ENCODE measurements at places on chromosomes 1 and 21. TPM values are rescaled to one million over a fixed set of nuclear protein-coding genes. Genes with fewer than 3 reads are reported as not detected.

The TMEM125 gene
- total RNA-seq, result 41.1 TPM

DNA sequence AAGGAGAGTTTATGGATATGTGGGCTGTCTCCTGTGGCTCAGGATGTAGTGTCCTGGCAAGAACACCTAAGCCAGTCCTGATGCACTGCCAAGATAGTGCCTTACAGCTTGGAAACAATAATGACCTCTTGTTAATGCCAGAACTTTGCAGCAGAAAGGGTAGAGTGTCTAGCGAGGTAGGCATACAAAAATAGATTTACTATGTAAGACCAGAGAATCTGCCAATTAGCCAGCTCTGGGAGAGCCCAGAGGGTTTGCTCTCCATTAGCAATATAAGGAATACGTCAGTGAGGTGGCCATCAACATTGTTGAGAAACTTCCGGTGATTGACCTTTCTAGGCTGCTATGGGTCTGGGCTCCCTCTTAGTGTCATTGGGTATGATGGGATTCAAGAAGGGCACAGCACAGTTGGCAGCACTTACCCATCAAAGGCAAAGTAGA lies 178.5 kb upstream of the GALNT2 start:
- no peak for DNase-seq

GRCh38 chr1:2497891-2498290 lies 21.8 kb downstream of the PLCH2 start:
- no peak for DNase-seq

GRCh38 chr1:224763126-224763775 lies 147.1 kb downstream of the CNIH3 start:
- no peak for DNase-seq

- no peak for DNase-seq
Measured at GRCh38 chr1:179369751-179370341, 4.1 kb downstream of the AXDND1 start.

DNA sequence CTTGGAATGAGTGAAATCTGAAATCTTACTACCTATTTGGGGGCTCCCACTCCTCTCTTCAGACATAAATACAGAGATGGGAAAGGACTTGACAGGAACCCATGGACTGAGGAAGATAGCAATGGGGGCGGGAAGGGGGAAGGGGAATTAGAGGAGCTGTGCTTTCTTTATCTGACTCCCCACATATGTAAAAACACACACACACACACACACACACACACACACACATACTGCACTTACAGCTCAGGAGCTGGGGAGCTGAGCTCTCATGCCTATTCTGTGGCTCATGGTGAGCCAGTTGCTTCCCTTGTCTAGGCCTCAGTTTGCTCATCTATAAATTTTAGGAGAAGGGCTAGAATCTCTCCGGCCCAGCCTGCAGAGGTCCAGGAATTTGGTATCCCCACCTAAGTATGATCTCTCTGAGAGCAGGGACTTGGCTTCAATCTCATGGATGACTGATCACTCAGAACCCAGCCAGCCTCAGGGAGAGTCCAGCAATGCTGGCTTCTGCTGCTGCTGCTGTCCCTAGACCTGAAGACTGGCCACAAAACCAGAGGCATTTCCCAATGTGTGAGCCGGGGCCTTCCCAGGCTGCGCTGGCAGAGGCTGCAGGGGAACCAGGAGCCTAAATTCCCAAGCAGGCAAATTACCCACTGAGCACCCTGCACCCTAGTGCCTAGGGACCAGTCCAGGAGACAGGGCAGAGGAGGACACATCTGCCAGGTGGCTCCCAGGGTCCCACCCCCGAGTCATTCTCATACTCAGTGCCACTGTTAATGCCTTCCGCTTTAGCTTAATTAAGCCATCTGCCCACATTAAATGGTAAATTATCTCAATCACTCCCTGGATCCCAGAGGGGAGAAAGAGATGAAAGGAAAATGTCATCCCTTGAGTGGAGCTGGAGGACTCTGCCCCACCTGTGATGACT lies 57.5 kb upstream of the RBM15 start:
- no peak for DNase-seq

DNA sequence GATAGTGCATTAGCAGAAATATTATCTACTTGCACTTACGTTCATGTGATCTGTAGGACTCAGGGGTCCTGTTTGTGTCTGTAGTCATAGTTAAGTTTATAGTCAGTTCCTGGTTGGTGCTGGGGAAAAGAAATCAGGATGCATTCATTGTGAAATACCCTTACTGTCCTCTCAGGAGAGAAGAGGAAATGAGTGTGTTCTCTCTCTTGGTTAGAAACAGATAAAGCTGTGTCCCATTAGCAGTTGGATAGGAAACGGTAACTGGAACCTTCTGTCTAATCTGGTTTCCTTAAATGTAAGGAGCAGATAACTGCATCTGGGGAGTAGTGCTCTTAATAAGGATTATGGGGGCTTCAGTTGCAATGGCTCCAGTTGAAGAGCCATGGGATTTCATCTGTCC lies 8.9 kb downstream of the SDCCAG8 start:
- DNase-seq, result no peak

GRCh38 chr21:32062591-32063227 lies 189.9 kb downstream of the HUNK start:
- no peak for DNase-seq

DNA sequence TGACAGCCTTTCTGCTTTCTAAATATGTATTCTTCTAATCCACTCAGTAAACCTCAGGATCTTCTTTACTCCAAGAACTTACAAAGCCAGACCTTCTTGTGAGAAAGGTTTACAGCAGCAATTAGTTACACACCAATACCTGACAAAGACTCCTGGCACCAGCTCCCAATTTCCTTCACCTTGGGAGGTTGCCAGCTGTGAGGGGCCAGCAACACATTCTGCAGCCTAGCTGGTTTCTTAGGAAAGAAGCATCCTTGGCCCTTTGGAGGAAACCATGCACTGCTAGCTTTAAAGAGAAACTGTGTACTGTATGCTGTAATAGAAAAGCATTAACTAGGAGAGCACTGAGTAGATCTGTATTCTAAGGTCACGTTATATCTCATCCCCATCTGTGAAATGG lies 10.8 kb downstream of the FYB2 start:
- no peak for DNase-seq

GRCh38 chr21:44829507-44830092 lies 11.7 kb upstream of the SUMO3 start:
- no peak for DNase-seq

DNA sequence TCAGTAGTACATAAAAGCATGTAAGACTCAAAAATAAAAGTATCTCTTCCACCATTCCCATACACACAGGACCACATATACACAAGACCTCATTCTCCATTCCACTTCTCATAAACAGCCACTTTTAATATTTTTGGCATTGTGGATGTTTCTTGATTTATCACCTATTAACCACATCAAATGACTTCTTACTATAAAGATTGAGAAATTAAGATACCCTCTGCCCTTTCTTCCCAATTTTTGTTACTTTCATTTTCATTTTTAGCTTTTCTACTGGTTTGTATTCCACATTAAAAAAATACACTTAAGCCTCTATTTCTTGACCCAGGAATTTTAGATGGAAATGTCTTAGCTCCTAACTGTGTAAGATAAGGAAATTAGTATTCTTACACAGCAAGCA lies 22.8 kb downstream of the AKT3 start:
- no peak for DNase-seq

The LSS gene
- total RNA-seq, result 145 TPM
